ENCODE measurements at places on chromosomes 16 and 17.
A peak's percentile ranks its signal among the peaks of the same experiment; 100 is the strongest.

- DNase-seq: no peak
Measured at GRCh38 chr16:17311333-17312093, 159.2 kb downstream of the XYLT1 start.

GRCh38 chr17:75854881-75855309 lies 240 bp downstream of the WBP2 start:
- peak; percentile 70 for DNase-seq

DNA sequence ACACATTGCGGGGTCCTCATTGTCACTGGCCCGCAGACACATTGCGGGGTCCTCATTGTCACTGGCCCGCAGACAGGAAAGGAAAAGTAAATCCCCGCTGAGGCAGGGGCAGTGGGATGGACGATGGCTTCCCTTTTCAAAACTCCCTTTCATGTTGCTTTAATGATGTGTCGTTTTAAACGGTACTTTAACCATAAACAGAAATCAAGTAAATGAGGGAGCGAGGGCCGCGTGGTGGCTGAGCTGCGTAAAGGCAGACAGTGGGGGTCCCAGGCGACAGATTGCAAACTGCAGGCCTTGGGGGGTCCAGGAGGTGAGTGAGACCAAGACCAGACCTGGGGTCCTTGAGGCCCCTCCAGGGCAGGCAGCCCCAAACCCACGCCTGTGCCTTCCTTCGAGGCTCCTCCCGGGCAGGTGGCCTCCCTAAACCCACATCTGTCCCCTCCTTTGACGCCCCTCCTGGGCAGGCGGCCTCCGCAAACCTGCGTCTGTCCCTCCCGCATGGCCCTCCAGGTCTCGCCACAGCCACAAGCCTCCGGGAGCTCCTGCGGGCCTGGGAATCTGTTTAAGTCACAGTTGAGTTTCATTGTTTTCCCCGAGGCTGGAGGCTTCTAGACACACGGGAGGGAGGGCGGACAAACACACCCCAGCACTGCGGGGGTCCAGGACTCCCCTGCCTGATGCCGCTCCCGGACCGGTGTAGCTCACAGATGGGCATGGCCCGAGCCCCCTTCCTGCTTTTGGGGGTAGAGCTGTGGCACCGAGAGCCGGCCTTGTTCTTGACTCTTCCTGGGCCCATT lies 7.3 kb downstream of the PIEZO1 start:
- DNase-seq: no peak

- no peak for DNase-seq
Measured at GRCh38 chr17:39404542-39405378, 3.3 kb upstream of the FBXL20 start.

GRCh38 chr16:72480911-72481310 lies 309.0 kb upstream of the PMFBP1 start:
- no peak for DNase-seq

GRCh38 chr16:30139583-30140481 lies 16.8 kb upstream of the MAPK3 start:
- DNase-seq: no peak

DNA sequence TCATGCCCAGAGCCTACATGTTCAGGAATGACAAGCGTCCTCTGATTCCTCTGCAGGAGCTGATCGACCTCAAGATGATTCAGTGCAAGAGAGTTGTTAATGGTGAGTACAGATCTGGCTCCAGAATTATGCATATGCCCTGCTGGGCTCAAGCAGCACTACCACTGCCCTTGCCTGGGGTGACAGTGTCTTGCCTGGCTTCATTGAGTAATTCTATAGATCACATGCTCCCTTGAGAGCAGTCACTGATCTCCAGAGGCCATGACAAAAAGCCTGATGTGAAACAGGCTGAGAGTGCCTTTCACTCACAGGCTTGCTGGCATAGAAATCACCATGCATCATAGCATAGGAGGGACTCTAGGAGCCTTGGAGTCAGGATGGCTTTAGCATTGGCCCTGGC lies 26.4 kb downstream of the DUS2 start:
- DNase-seq: no peak

DNA sequence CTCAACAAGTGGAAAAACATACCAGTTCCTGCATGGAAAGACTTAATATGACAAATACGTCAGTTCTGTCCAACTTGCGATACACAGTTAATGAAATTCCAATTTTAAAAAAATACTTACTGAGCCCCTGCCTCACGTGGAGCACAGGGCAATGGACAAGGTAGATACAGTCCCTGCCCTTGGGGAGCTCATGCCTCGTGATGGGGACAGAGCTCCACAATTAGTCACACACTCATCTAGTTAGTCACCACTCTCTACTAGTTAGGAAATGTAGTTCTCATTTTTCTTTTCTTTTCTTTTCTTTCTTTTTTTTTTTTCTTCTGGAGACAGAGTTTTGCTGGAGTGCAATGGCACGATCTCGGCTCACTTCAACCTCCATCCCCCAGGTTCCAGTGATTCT lies 74.7 kb upstream of the CDH5 start:
- peak; percentile 3 for DNase-seq

DNA sequence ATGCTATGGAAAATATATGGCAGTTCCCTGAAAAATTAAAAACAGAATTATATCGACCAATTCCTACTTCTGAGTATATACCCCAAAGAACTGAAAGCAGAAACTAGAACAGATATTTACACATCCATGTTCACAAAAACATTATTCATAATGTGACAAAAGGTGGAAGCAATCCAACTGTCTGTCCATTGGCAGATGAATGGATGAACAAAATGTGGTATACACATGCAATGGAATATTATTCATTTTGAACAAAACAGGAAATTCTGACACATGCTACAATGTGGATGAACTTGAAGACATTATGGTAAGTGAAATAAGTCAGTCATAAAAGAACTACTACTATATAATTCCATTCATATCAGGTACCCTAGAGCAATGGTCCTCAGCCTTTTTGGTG lies 263.5 kb upstream of the AXIN2 start:
- no peak for DNase-seq

GRCh38 chr16:87115646-87116045 lies 201.5 kb downstream of the C16orf95 start:
- no peak for DNase-seq

- DNase-seq: no peak
Measured at GRCh38 chr17:79981661-79982101, 54.0 kb downstream of the TBC1D16 start.

DNA sequence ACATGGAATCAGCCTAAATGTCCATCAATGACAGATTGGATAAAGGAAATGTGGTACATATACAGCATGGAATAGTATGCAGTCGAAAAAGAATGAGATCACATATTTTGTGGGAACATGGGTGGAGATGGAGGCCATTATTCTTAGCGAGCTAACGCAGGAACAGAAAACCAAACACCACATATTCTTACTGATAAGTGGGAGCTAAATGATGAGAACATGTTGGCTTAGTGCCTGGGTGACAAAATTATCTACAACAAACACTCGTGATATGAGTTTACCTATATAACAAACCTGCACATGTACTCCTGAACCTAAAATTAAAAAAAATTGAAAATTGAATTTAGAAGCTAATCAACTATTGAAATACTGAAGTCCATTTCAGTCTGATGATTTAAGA lies 6.1 kb downstream of the ANKS4B start:
- DNase-seq: no peak

DNA sequence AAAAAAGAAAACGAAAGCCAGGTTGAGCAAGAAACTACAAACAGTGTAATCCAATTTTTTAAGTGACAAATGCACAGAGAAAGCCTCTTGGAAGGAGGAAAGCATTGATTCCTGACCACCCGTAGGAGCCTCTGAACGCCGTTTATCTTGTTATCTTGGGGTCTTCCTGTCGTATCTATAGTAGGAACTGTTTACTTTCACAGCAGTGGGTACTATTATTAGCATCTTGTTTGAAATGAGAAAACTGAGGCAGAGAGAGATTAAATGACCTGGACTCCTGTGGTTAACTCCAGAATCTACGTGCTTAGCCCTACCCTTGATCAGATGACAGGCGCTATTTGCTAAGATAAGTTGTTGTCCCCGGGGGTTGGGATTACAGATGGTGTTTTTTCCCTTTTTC lies 196.7 kb upstream of the FOXF1 start:
- DNase-seq: no peak

- no peak for DNase-seq
Measured at GRCh38 chr16:15483857-15484256, 49.5 kb downstream of the BMERB1 start.

DNA sequence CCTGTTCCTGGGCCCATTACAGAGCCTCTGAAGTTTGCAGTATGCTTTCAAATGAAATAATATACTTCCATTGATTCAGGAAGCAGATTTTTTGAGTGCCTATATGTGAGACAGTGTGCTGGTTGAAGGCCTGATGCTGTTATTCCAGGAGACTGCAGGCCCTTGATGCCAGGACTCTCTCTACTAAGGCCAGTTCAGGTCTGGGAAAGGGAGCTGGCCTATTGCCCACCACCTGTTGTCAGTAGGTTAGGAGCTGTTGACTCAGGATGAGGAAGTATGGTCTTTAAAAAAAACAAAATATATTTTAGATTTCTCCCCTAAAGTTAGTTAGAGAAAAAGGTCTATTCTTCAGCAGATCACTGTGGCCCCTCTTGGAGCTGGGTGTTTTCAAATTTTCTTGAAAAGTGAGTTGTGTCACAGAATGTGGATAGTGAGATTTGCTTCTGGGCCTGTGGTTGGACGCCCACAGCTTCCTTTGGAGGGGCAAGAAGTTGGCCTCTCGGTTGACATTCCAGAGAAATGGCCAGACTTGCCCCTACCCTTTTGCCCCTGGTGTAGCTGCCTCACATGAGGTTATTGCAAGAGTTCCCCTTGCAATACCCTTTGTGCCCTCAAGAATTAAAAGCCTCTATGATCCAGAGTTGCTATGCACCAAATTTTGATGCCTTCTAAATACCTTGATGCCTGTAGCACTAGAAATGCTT lies 7.9 kb downstream of the ESRP2 start:
- no peak for DNase-seq

DNA sequence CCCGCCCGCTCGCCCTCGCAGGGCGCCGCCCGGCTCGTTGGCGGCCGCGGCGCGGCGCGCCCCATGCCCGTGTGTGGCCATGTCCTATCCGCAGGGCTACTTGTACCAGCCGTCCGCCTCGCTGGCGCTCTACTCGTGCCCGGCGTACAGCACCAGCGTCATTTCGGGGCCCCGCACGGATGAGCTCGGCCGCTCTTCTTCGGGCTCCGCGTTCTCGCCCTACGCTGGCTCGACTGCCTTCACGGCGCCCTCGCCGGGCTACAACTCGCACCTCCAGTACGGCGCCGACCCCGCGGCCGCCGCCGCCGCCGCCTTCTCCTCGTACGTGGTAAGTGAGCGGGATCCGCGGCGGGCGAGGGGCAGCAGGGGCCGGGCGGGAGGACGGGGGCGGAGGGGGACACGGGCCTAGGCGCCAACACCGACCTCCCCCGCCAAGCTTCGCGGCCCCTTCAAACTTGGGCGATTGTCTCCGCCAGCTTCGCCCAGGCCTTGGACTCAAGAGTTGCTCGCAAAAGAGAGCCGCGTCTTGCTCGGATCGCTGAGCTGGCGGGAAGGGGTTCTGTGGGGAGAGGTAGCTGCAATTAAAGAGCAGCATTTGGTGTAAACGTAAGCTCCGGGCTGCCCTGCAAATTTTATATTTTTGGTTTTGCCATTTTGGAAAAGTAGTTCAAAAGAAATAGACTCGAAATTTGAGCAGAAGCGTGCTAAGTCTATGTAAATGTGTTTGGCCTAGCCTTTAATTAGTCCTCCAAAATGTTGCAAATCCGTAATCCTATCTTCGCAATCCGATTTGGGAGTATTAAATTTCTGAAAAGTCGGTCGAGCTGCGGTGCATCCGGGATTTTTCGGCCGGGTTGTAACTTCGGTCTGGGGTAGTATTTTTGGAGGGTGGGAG lies 702 bp downstream of the IRX5 start:
- DNase-seq: no peak

GRCh38 chr16:67845291-67846062 lies 1.3 kb upstream of the NUTF2 start:
- DNase-seq: no peak

GRCh38 chr16:1818204-1818872 lies 8.3 kb downstream of the HAGH start:
- no peak for DNase-seq

- no peak for DNase-seq
Measured at GRCh38 chr17:33908363-33909064, 346.6 kb upstream of the CCL2 start.

DNA sequence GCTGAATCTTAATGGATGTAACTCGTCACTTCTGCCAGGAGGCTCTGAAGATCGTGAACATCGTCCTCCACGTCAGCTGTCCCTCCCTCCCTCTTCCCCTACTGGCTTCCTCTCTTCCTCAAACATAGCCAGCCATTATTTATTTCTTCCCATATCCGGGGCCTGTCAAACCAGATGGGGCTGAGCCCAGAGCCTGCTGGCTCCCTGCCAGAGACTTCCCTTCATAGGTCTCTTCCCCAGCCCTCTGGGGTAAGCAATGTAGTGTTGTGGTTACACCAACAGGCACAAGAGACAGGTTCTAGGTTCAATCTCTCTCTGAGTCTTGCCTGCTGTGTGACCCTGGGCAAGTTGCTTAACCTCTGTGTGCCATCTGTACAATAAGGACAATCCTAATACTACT lies 40.1 kb upstream of the ZFP90 start:
- DNase-seq: no peak

- DNase-seq: no peak
Measured at GRCh38 chr16:27107185-27107592, 40.5 kb downstream of the C16orf82 start.

DNA sequence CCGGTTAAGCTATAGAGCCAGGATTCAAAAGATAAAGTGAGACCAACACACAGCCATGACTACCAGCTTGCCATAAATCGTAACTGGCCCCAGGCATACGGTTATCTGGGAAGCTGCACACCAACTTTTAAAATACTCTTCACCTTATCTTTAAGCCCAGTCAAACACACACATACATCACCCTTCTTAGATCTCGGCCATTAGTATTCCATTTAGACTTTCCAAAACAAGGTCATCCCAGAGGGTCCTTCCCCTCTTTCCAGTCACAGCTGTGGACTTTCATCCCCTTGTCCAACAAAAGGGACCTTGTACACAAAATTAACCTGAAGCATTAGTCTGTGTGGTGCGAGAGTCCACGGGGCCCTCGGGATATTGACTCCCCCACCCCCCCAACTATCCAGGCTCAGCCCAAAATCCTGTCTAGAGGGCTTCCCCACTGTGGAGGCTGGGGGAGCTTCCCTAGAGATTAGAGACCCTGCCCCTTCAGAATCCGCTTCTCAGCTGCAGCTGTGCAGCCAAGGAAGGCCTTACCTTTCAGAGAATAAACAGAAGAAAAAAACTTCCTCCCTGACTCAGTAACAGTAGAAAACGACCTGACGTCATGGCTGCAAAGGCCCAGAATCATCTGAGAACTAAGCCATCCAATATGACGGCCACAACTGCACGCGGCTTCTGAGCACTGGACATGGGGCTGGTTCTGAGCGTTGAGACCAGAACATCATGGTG lies 9.9 kb downstream of the ZFHX3 start:
- DNase-seq: no peak

Measured in ureter (tissue), 1 donor.